ENCODE measurements at places on chromosomes 7 and 10. TPM values are rescaled to one million over a fixed set of nuclear protein-coding genes. Genes with fewer than 3 reads are reported as not detected.

- no peak for DNase-seq
- no peaks in the 10 kb centered on the region for H3K36me3 ChIP-seq
- no peak overlapping the region for H3K27ac ChIP-seq
- H3K4me3 ChIP-seq = no peak overlapping the region
These were observed 70.5 kb downstream of the FAM204A start for GRCh38 chr10:118271671-118272070.

- no peak overlapping the region for H3K27ac ChIP-seq
- no peaks in the 10 kb centered on the region for H3K4me1 ChIP-seq
- no peak overlapping the region for H3K4me3 ChIP-seq
- peak; percentile 70 for DNase-seq
- H3K27me3 ChIP-seq = no peaks in the 10 kb centered on the region
These were observed 159.8 kb downstream of the PIP4K2A start for GRCh38 chr10:22554461-22555182.

- H3K4me1 ChIP-seq = peaks cover 43% of the 10 kb centered on the region
- H3K4me3 ChIP-seq = no peak overlapping the region
- H3K27ac ChIP-seq = no peak overlapping the region
- no peaks in the 10 kb centered on the region for H3K36me3 ChIP-seq
- H3K27me3 ChIP-seq = peaks cover 32% of the 10 kb centered on the region
These were observed 12.1 kb upstream of the PAX2 start for GRCh38 chr10:100733329-100733728.

Gene NODAL
- total RNA-seq = not detected
